ENCODE measurements at places on chromosomes 1 and 21.

DNA sequence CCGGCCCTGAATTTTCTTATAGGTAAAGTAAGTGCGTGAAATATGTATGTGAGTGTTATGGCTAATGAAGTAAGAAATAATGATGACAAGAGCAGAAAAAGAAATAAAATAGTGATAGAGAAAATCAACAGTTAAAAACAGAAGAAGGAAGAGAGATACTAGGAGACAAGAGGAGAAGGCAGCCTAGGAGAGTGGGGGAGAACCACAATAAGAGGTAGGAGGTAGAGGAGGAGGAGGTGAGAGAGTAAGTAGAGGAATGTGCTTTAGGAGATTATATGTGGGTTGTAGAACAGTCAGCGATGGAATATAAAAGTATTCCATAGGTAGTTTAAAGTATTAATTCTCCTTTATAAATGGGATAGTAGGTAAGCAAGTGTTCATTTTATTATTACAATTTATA is 861.5 kb upstream of the B3GALT2 start:
- no peak for DNase-seq

GRCh38 chr1:158830904-158831507 is at the start of gene MNDA:
Gene MNDA (plus strand): TSS chr1:158831351. CDS start chr1:158842154, 10,803 bp downstream.
- DNase-seq = no peak

DNA sequence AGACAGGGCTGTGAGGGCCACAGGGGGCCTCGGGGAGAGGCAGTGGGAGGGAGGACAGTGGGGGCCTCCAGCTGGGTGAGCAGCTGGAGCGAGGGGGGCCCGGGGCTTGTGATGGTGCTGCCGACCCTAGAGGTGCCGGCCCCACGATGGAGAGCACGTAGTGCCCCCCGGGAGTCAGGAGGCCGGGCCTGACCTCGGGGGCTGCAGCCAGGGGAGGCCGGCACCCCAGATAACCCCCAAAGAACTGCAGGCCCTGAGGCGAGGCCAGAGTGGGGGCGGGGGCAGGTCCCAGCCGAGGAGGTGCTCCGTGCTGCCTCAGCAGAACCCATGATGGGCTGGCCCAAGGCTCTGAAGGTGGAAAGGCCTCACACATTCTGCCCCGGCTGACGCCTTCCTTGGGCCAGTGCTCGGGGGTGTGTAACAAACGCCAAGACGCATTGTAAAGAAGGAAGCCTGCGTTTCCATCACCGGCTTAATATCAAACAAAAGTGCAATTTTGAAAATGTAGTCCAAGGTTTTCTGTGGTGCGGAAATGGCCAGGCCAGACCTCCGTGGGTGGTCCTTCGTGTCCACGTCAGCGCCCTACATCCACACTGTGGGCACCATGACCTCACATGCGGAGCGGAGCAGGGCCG is 55.2 kb downstream of the COL6A1 start:
- DNase-seq = no peak

- peak; percentile 39 for DNase-seq
Measured at GRCh38 chr21:44304877-44305293, 5.0 kb downstream of the PFKL start.

DNA sequence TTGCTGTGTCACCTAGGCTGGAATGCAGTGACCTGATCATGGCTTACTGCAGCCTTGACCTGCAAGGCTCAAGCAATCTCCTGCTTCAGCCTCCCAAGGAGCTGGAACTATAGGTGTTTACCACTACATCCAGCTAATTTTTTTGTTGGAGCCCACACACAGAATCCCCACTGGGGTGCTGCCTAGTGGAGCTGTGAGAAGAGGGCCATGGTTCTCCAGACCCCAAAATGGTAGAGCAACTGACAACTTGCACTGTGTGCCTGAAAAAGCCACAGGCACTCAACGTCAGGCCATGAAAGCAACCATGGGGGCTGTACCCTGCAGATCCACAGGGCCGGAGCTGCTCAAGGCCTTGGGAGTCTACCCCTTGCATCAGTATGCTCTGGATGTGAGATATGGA is 39.1 kb upstream of the PTPRC start:
- no peak for DNase-seq

DNA sequence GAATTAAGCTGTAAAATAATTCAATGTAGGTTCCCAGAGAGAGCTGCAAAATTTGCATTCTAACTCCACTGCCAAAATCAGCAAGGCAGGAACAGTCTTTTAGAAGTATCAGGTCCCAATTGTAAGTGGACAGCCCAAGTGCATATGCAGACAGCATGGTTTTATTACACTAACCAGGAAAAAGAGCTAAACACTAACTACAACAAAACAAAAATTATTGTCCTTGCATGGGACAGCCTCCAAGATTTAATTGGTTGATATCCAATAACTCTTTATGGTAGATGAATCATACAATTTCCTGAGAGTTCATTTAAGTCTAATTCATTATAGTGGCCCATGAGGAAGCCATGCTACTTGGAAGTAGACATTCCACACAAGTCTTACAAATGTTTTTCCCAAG is 154.3 kb upstream of the ZNF648 start:
- DNase-seq = no peak

DNA sequence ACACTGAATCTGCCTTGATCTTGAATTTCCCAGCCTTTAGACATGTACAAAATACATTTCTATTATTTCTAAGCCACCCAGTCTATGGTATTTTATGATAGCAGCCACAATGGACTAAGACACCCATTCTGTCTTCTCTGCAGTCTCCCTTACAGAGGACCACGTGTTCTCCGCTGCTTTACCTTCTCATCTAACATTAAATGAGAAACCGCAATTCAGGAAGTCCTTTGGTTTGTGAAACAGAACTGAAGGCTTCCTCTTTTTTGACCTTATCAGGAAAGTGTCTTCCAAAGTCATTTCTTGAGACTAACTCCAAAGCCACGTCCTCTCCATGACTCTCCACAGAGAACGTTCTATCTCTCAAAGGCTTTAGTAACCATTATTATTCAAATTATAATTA is 560.1 kb downstream of the OMA1 start:
- no peak for DNase-seq
